ENCODE measurements at places on chromosomes 12 and 14.

GRCh38 chr12:75564398-75564797 lies 53.0 kb upstream of the KRR1 start:
- DNase-seq = no peak

DNA sequence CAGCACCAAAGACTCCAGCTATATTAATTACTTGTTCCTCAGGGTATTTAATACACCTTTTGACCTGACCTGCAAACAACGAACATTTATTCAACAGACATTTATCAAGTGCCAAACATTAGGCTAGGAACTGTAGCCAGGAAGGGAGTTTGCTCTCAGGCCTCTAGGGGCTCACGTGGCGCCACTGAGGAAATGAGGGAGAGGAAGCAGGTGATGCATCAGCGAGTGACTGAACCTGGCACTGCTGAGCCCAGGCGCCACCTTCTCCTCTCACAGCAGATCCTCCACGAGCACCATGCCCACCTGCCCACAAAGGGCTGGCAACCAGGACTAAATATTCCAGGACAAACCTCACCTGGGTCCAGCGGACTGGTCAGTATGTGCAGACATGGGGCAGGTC lies 50.2 kb downstream of the SETD3 start:
- no peak for DNase-seq

DNA sequence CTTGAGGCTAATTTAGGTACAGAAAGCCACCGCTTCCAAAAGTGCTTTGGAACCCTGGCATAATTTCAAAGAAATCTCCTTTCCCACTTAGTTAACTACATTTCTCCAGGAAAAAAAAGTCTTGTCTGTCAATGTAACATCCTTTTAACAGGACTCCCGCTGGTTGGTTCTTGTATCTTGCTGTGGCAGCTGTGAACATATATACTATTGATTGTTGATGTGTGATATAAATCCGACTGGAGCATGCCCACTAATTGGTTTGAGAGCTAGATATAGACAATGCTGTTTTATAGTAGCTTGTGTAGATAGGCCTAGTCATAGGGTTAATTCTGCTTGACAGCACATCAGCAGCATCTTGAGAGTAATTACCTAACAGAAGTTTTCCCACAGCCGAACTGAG lies 89.6 kb downstream of the MSRB3 start:
- no peak for DNase-seq

DNA sequence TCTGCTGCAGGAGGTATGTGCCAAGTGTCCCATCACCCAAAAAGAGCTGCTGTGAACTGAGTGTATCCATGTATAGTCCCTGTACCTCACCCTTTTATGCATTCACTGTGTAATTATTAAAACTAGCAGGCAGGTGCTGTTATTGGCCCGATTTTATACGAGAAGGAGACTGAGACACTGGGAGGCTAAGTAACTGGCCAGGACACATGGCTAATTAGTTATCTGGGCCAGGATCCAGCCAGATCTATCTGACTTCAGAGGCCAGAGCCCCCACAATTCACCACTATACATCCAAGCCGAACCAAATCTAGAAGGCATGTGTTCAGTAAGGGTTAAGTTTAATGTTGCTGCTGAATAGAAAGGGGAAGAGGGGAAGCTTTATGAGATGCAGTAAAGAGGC lies 73.4 kb downstream of the FRMD6 start:
- no peak for DNase-seq

DNA sequence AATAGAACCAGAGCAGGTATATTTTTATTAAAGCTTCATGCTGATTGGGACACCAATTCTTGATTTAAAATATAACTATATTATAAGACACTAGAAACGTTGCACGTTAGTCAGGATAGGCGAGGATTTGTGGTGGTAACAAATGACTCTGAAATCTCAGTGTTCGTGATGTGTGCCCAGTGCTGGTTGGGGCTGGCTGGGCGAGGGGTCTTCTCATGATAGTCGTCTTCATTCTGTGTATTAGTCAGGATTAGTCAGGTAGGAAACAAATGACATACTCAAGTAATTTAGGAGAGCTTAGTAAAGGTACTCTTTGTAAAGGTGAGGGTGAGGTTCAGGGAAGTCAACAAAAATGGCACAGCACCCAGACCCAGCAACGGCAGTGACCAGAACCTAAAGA lies 73.9 kb upstream of the HIF1A start:
- DNase-seq = no peak

- DNase-seq = peak; percentile 50
These were observed 58.1 kb downstream of the TRHDE start for GRCh38 chr12:72330301-72330700.

GRCh38 chr14:91142214-91142668 lies 28.4 kb downstream of the DGLUCY start:
- DNase-seq = no peak

GRCh38 chr12:25743679-25744215 lies 190.7 kb upstream of the LMNTD1 start:
- DNase-seq = no peak

DNA sequence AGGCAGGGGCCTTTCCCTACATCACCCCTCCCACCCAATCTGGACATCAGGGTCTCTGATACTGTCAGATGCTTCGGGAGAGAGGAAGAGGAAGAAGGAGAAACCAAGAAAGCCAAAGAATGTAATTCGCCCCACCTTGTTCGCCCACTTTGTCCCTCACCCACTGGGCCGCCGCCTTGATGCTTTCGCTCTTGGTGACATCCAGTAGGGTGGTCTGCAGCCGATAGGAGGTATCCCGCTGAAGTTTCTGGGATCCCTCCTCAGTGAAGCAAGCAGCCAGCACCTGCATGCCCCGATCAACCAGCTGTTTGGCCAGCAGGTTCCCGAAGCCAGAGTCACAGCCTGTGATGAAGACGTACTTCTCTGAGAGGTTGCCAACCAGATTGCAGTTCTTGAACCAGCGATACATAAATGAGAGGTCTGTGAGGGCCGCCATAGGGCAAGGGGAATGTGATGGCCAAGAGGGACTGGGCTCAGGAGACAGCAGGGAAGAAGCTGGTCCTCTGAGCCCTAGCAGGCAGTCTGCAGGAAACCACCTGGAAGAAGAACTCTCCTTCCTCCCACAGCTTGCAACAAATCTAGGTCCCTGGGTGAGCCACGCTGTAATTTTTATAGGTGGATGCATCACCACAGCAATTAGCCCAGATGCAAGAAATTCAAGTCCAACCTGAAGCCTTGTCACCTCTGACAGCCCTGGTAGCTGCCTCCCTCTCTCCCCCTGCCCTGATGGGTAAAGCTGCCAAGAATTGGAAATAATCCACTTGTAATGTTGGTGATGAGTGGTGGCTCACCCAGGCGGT lies at the start of gene SDR9C7:
TSS of gene SDR9C7 (minus strand) at position 583 of the 800 bp plus-strand sequence. CDS start at position 436, 147 bp downstream.
- no peak for DNase-seq

- DNase-seq = no peak
These were observed 30.2 kb downstream of the PAPLN start for GRCh38 chr14:73267474-73267873.

DNA sequence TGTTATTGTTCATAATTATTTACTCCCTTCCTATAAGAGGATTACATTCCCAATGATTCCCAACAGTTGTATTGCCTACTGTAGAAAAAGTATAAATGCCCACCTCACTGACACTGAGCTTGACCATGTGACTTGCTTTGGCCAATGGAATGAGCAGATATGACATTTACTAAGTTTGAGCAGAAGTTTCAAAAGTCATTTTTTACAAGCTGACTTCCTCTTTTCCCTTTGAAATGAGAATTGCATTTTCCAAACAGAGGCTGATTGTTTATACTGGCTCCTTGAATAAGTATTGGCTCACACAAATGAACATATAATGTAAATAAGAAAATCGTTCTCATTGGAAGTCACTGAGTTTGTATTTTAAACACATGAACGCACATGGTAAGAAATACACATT lies 116.4 kb upstream of the LRFN5 start:
- no peak for DNase-seq

- DNase-seq = no peak
These were observed 618.6 kb upstream of the TMEM132C start for GRCh38 chr12:127648321-127648720.

GRCh38 chr14:100566119-100566518 lies 21.1 kb downstream of the BEGAIN start:
- DNase-seq = no peak

DNA sequence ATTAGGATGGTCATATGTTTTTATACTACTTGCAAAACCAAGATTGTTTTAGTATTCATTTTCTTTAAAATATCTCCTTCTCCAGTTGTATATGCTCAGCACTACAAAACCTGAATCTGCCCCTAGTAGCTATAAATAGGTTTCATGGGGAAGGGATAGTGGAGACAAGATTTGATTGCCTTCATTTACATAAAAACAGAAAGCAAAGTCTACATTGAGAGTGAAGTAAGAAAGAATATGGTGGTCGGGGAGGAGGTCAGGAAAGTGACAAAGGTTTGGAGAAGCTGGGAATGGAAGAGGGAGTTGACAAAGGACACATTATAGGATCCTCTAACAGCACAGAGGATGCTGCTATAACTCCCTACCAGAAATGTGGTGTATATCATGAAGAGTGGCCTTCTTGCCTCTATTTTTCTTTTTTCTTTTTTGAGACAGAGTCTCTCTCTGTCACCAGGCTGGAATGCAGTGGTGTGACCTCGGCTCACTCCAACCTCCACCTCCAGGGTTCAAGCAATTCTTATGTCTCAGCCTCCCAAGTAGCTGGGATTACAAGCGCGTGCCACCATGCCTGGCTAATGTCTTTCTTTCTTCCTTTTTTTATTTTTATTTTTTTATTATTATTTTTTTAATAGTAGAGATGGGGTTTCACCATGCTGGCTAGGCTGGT lies 6.6 kb upstream of the LRP6 start:
- no peak for DNase-seq

DNA sequence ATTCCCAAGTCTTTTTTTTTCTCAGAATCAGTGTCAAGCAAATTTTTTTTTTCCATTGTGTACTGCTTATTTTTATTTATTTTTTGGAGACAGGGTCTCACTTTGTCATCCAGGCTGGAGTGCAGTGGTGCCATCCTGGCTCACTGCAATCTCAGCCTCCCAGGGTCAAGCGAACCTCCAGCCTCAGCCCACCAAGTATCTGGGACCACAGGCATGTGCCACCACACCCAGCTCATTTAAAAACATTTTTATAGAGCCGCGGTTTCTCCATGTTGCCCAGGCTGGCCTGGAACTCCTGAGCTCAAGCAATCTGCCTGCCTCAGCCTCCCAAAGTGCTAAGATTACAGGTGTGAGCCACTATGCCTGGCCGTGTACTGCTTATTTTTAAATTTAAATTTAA lies 68.1 kb downstream of the TBC1D30 start:
- DNase-seq = no peak

DNA sequence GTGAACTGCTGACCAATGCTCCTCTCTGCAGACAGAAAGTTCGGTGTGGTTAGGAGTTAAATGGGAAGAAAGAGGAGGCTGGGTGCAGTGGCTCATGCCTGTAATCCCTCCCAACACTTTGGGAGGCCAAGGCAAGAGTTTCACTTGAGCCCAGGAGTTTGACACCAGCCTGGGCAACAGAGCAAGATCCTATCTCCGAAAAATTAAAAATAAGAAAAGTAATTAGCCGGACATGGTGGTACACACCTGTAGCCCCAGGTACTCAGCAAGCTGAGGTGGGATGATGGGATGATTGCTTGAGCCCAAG lies 19.0 kb downstream of the ATXN2 start:
- DNase-seq = no peak

DNA sequence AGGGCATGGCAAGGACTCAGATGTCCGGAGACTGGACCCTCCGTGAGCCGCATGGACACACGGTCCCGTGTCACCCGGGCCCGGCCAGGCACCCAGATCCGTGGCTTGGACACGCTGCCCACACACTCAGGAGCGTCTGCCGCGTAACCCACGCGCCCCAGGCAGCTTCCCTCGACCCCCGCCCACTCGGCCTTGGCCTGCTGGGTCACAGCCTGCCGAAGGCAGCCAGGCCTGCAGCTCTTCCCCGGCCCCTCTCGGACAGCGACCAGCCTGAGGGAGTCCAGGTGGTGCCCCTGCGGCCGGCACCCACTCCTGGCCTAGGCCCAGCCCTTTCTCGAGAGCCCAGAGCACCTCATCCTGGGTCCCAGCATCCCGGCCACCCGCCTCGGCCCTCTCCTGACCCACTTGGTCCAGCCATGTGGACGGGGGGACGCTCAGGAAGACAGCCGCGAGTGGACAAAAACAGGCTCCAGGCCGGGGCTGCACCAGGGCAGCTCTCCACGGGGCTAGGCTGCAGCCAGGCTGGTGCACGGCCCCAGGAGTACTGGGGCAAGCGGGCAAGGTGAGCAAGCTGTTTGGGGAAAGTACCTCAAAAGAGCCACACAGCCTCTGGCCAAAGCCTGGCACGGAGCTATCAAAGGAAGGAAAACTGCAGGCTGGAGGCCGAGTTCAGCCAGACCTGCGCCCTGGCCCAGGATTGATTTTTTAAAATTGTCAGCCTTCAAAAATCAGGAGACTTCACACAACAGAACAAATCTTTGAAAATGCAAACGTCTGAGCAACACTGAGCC lies 6.5 kb downstream of the AKT1 start:
- DNase-seq = no peak

DNA sequence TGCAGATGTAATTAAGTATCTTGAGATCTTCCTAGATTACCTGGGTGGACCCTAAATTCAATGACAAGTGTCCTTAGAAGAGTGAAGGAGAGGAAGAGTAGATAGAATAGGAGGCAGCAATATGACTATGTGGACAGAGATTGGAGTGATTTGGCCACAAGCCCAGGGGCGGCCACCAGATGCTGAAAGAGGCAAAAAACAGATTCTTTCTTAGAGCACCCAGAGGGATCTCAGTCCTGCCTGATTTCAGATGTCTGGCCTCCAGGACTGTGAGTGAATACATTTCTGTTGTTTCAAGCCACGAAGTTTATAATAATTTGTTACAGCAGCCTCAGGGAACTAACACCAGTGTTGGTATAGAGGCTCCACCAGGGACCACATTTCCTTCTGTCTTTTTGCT lies 67.3 kb downstream of the DACT1 start:
- peak; percentile 4 for DNase-seq

- DNase-seq = no peak
These were observed 10.3 kb upstream of the MYH7 start for GRCh38 chr14:23445773-23446172.

- no peak for DNase-seq
These were observed 10.3 kb downstream of the VEZT start for GRCh38 chr12:95227818-95228356.

- DNase-seq = no peak
These were observed 112.0 kb downstream of the SLC15A5 start for GRCh38 chr12:16165506-16165905.

- DNase-seq = peak; percentile 62
These were observed 2.9 kb downstream of the SCNN1A start for GRCh38 chr12:6372403-6373003.

GRCh38 chr12:47238669-47239114 lies 158.9 kb upstream of the AMIGO2 start:
- DNase-seq = no peak

DNA sequence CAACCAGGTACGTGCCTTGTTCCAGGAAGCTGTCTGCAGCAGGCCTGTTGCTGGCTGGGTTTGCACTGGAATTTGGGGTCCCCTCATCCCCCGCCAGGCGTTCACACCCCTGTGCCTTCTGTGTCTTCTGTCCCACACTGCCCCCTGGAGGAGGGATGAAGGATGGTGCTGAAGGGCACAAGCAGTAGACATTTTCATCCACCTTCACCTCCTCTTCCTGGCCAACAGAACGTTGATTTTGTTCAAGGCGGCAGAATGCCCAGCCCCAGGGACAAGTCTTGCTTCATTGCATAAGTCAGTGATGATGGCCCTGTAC lies 122.1 kb downstream of the CALM1 start:
- DNase-seq = no peak

GRCh38 chr12:103503546-103504480 lies 8.0 kb upstream of the C12orf42 start:
- DNase-seq = no peak

GRCh38 chr14:88380405-88380804 lies 5.1 kb upstream of the SPATA7 start:
- DNase-seq = no peak

Data from AG09309 (cell line).